ENCODE measurements at places on chromosomes 1 and 21.

DNA sequence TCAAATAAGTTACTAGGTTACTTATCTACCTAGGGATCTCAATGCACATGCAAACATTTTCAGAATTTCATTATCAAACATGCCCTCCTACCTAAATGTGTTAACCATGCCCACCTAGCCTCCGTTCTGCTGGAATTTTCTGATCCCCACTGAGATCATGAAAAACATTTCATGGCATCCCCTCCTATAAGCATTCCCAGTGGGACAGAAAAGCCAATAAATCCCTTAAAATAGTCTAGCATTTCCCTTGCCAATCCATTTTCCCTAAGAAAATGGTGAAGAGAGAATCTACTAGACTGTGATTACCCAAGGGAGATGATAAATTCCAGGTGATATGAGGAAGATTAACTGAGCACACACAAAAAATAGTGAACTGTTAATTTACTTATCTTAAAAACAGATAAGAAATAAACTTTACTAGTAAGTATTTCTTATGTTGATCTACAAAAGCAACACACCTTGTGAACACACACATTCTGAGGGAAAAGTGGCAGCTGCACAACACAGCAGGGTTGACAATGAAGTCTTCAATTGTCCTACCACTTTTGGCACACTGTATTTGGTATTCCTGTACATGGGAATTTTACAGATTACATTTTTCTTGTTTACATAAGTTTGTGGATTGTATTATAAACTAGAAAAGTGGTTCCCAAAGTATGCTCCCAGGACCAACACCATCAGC, 49.6 kb downstream of the ARID4B start:
- DNase-seq = no peak

DNA sequence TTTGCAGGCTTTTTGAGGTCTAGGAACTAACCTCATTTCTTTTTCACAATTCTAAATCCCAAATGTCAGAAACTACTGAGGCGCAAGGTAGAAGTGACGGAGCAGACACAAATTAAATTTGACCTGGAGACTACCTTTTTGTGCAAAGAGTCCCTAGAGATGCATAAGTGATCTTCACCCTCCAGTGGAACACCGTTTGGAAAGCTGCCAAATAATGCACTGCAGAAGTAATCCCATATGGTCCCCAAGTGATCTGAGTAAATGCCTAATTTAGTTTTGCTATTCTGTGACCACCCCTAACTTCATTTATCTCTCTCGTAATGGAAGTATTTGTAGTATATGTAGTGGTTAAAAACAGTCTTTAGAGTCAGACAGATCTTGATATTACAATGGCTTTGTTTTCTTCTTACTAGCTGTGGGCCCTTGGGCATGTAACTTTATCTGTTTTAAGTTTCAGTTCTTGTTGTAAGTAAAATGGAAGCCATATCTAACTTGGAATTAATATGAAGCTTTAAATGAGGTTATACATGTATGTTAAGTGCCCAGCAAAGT, 70.4 kb upstream of the IPO9 start:
- DNase-seq = no peak

- no peak for DNase-seq
These were observed 251.8 kb downstream of the RYR2 start for GRCh38 chr1:237293804-237294203.

GRCh38 chr1:196418772-196419171, 189.5 kb downstream of the KCNT2 start:
- DNase-seq = no peak

DNA sequence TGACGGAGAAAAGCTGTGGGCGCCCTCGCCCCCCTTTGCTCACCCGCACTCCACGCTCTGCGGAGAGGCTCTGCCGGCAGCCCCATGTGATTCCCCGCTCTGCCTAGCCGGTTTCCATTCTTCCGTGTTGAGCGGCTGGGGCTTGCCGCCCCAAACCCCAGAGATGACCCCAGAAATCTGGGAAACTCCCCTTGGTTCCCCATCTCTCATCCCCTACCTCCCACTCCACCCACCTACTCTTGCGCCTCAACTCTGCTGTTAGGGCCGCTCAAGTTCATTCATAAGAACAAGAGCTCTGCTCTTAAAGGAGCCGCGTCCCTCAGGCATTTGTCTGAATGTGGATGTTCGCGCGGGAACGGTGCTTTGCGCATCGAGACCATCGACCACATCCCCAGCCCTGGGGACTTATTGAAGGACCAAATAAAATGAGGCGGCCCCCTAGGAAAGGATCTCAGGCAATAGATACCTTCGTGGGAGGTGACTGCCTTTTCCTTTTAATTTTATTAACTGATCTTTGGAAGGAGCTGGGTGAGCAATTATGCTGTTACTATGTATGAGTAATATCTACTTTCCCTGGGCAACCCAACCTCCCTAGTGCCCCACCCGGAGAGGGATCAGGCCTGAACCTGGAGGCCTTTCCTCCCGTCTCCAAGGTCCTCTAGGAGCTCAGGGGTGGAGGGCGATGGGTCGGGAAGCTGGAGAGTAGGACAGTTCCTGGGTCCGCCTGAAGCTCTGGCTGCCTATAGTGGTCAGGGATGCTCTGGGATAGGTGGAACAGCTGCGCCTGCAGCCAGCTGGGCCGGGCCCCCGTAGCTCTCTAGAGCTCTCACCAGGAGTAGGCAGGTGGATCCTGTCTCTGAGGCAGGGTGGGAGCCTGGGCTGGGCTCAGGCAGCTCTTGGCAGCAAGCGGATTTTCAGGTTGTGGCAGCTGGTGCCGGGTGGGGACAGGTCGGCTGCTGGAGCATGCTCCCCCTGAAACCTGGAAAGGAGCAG, 898 bp downstream of the MFSD2A start:
- DNase-seq = peak; percentile 48

- no peak for DNase-seq
These were observed 44.5 kb upstream of the TRIM45 start for GRCh38 chr1:117166076-117166475.

GRCh38 chr1:55131801-55132200, 83.4 kb downstream of the USP24 start:
- DNase-seq = no peak

GRCh38 chr21:46325073-46325912, 1.3 kb downstream of the PCNT start:
- DNase-seq = peak; percentile 5

GRCh38 chr1:93629101-93630059, 52.3 kb downstream of the BCAR3 start:
- no peak for DNase-seq

GRCh38 chr1:64147759-64148158, 55.7 kb upstream of the UBE2U start:
- no peak for DNase-seq

GRCh38 chr1:169901115-169901514, 7.4 kb upstream of the SCYL3 start:
- DNase-seq = no peak

GRCh38 chr1:36469163-36469562, 5.0 kb upstream of the MRPS15 start:
- DNase-seq = no peak

- no peak for DNase-seq
These were observed 2.8 kb upstream of the ENAH start for GRCh38 chr1:225655509-225656258.

- no peak for DNase-seq
These were observed 9.5 kb downstream of the SH3BP5L start for GRCh38 chr1:248816042-248816851.

DNA sequence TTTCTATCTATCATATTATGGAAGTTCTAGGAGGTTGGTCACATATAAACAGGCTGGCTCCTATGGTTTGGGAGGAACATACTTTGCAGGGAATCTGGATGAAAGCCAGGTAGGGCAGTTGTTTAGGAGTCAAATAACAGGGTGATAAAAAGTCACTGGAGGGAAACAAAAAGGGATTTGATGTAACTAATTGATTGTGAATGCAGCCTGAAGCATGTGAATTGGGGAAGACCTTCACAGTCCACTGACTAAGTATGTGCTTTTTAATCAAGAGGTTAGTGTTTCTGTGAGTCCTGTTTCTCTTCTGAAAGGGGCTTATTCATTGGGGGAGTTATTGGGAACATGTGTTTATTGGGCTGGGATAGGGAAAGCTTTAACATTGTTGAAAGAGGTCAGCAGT, 41.3 kb downstream of the HMCN1 start:
- no peak for DNase-seq

DNA sequence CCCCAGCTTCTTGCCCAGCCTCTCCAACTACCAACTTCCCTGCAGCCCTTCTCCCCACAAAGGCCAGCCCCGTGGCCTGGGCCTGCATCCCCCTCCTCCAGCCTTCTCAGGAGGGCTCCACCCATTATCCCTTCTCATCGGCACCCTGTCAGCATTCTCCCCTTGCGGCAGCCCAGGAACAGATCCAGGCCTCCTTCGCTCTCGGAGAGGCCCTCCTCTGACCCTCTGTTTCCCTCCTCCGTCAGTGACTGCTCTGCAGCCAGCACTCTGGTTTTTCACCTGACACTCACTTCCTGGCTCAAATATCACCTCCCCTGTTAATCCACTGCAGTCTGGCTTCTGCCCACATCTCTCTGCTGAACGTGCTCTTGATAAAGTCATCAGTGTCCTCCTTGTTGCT, 17.5 kb downstream of the ADGRB2 start:
- no peak for DNase-seq

DNA sequence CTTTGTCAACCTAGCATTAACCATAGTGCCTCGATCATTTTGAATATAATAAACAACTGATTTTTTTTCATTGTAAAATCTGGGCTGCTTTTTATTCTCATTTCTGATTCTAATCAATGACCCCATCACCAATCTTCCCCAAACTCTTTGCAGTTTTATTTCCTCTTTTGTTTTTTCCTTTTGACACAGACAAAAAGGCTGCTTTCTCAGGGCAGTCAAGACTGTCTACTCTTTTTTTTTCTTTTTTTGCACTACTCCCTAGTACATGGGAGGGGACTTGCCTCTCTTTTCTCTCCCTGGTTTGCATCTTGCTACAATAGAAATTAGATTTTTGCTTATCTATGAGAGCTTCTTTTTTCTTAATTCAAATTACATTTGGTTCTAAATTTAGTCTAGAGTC, 987.9 kb downstream of the ADGRL2 start:
- no peak for DNase-seq

DNA sequence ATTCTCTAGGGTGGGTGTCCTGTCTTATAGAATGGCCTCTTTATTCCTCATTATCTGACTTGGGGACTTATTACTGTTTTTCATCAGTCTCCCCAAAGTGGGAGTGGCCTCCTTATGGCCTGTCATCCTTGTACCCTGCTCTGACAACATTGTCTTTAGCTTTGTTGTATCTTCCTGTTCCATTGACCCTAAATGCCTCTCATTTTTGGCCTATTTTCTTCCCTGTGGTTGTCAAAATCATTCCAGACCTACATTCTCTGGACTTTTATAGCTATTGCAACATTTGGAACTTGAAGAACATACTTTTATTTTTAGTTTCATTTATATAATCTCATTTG, 9.7 kb downstream of the SFT2D2 start:
- DNase-seq = no peak

DNA sequence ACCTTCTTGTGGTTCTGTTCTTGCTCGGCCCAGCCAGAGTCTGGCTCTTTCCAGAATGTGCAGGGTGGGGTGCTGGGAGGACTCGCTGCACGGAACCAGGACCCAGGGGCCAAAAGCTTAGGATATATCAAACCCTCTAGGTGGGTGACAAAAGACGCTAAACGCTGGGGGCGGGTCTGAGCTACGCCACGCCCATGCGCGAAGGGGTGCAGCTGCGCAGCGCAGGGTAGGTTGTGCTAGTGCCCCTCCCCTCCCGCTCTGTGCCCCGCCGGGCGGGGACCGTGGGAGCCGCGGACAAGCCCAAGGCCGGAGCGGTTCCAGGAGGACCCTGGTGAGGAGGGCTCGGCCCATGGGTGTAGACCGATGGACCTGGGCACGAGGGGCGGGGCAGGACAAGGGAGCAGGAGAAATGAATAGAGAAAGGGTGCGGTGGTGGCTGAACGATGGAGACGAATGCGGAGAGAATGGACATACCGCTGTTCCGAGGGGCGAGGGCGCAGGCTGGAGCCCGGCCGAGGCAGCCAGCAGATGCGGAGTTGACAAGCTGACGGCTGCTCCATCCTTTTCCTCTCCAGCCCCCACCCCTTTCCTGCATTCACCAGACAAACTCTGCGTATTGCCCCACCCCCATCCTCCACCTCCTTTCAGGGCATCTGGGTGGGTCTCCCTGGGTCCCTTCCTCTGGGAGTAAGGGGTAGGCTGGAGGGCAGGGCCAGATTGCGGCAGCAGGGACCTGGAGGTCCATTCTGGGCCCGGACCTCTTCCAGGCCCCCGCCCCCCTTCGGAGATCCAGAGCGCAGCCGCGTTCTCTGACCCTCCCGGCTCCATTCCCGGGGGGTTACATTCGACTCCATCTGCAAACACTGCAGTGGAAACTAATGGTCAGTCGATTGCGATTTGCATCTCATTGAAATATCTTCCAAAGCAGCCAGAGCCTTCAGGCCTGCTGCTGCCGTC, at the start of gene RUSC1:
TSS of gene RUSC1 (plus strand) at position 234 of the 957 bp plus-strand sequence. CDS start 880 bp downstream, outside the sequence.
- peak; percentile 51 for DNase-seq

- no peak for DNase-seq
These were observed 116.4 kb upstream of the VAMP3 start for GRCh38 chr1:7654725-7655124.

- DNase-seq = no peak
These were observed 80.0 kb downstream of the CAMK2N1 start for GRCh38 chr1:20405893-20406604.

- DNase-seq = no peak
These were observed 664 bp downstream of the LRRC47 start for GRCh38 chr1:3795453-3796214.

DNA sequence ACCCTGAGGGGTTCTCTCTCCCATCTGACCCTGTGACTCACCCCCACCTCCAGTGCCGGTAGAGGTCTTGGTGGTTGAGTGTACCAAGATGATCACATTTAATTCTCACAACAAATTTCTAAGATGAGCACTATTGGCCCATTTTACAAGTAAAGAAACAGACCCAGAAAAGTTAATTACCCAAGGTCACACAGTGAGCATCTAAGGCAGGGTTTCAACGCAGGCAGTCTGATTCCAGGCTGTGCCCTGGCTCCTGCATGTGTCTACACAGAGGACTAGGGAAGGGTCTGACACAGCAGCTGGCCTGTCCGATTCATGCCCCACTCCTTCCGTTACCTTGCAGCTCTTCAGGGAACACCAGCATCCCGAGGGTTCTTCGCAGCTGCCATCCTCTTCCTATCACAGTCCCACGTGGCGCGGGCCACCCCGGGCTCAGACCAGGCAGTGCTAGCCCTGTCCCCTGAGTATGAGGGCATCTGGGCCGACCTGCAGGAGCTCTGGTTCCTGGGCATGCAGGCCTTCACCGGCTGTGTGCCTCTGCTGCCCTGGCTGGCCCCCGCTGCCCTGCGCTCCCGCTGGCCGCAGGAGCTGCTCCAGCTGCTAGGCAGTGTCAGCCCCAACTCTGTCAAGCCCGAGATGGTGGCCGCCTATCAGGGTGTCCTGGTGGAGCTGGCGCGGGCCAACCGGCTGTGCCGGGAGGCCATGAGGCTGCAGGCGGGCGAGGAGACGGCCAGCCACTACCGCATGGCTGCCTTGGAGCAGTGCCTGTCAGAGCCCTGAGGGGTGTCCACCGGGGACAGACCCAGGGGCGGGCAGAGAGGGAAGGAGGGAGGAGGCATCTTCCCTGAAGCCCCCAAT, 7.5 kb downstream of the NCDN start:
- DNase-seq = no peak

DNA sequence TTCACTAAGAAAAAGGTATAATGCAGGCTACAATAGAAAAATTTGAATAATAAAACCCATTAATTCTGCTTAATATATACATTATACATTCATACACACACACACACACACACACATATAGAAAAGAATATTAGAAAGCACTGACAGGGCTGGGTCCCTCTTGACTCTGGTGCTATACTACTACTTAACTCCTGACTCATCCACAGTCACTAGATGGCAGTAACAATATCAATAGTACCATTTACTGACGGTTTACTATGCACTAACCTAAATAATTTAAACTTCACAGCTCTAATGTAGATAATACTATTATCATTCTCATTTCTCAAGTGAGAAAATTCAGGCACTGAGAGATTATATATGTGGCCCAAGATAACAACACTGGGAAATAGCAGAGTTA, 87.5 kb downstream of the COP1 start:
- DNase-seq = no peak
